ENCODE measurements at places on chromosomes 6 and 20. TPM values are rescaled to one million over a fixed set of nuclear protein-coding genes. Genes with fewer than 3 reads are reported as not detected.

Gene SLC32A1
- not detected for polyA plus RNA-seq

Gene MAFB
- polyA plus RNA-seq, result 4.1 TPM

DNA sequence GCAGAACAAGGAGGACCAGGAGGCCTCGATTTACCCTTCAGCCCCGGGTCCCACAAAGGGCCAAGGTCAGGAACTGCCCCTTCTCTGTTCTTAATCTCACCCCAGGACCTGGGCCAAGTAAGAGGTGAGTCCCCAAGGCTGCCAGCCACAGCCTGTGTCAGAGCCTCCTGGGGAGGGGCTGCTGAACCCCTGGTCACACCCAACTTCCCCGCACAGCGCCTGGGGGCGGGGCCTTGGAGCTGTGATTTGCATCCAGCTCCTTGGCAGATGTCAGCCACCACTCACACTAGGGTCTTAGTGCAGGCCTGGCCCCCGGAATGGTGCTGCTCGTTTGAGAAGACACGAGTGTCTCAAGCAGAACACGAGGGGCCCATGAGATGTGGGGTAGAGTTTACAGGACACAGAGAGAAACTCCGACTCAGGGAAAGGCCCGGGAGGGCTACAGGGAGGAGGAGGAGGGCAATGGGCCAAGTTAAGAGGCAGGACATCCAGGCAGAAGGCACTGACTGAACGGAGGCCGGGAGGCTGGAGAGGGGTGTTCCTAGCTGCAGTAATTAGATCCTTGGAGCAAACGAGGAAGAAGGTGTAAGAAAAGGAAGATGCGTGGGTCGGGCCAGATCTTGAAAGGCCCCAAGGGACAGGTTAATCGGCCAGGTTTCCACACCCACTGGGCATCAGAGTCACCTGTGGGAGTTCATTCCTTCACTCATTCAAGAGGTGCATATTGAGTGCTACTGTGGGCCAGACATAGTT lies 26.9 kb downstream of the ZBP1 start:
- DNase-seq, result no peak

DNA sequence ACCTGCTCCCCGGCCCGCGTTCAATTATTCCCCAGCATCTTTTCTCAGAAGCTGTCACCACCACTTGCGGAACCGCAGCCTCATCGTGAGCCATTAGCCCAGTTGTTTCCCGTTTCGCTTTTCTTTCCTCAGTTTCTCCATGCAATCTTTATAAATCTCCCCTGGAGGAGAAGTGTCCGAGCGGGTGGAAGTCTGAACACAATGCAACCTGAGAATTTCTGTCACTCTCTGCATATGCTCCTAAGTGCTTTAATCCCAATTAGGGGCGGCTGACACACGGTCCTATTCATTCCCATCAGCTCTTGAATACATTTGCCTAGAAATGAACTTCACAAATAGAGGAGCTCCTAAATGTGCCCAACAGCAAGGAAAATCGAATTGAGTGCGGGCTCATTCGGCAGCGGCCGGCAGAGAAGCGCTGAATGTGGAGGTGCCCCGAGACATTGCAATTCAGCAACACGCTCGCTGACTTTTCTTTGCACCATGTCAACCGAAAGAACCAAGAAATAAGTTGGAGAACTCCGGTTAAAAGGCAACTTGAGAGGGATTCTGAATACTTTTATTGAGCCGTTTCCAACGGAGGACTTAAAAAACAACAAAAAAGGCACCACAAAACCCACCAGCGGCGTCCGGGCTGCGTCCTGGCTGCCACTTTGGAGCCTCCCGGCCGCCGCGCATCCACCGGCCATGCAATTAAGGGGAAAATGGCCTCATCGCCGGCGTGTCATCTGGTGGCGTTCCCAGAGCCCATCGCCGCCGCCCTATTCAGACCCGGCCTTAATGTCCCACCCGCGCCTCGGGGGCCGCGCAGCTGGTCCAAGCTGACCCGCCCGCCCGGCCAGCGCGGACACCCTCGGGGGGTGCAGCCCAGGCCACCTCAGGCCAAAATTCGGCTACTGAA lies 3.9 kb upstream of the PRDM13 start:
- no peak for DNase-seq
